ENCODE measurements at places on chromosomes 2 and 18. TPM values are rescaled to one million over a fixed set of nuclear protein-coding genes. Genes with fewer than 3 reads are reported as not detected.

The FSIP2 gene
- 0.10 TPM for total RNA-seq

The RGPD3 gene
- 1.5 TPM for total RNA-seq

The BMP10 gene
- not detected for total RNA-seq

The IGFBP5 gene
- 0.21 TPM for total RNA-seq

The PKDCC gene
- total RNA-seq: not detected

The MC5R gene
- total RNA-seq: not detected

The FOXD4L1 gene
- 0.10 TPM for total RNA-seq

The GRB14 gene
- 2.0 TPM for total RNA-seq

The FSHR gene
- total RNA-seq: not detected

The PDE1A gene
- not detected for total RNA-seq

The STPG4 gene
- total RNA-seq: 1.2 TPM

The SAG gene
- total RNA-seq: 0.21 TPM
